Calu3 (cell line): ENCODE measurements at places on chromosomes 16 and 17.
A peak's percentile ranks its signal among the peaks of the same experiment; 100 is the strongest.

DNA sequence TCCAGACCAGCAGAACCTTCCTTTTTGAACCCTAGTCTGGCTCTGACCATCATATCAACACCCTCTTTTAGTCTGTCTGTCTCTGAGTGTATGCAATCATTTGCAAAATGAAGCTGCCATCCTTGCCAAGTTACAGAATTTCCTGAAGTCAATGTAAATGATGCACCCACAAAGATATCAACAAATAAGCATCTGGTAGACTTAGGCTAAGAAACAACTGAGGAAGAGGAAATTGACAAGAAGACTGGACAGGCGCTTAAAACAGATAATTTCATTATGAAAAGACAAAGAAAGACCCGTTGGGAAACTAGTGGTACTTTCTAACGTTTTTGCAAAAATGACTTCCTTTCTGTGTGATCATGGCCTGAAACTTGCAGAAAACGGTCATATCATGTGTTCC is 24.7 kb upstream of the CIITA start:
- DNase-seq, result no peak

- DNase-seq, result no peak
Measured at GRCh38 chr16:1929105-1929504, 10.9 kb upstream of the HS3ST6 start.

- no peak for DNase-seq
Measured at GRCh38 chr17:16905593-16906191, 66.2 kb downstream of the TNFRSF13B start.

- no peak for DNase-seq
Measured at GRCh38 chr17:3502466-3502865, 26.7 kb downstream of the ASPA start.

DNA sequence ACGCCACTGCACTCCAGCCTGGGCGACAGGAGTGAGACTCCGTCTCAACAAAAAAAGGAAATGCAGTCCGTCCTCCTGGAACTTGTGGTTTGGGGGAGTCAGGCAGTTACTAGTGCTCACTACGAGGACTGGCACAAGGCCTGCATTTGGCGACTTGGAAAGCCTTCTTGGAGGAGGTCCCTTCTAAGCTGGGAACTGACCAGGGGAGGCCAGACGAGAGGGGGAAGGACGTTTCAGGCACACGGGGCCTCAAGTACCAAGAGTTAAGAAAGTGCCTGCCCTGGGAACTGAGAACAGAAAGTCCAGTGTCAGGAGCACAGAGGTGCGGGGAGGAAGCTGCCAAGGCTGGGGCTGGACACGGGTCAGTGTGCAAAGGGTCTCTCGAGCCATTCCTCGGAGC is 89.9 kb downstream of the ABR start:
- no peak for DNase-seq

- peak; percentile 74 for DNase-seq
Measured at GRCh38 chr17:15502369-15503112, 35.1 kb upstream of the CDRT4 start.

GRCh38 chr17:77146882-77147281 is 6.1 kb downstream of the SEC14L1 start:
- no peak for DNase-seq

- no peak for DNase-seq
Measured at GRCh38 chr16:4597174-4597573, 17.5 kb downstream of the UBALD1 start.

GRCh38 chr17:44315760-44316731 is 7.6 kb downstream of the RUNDC3A start:
- no peak for DNase-seq

DNA sequence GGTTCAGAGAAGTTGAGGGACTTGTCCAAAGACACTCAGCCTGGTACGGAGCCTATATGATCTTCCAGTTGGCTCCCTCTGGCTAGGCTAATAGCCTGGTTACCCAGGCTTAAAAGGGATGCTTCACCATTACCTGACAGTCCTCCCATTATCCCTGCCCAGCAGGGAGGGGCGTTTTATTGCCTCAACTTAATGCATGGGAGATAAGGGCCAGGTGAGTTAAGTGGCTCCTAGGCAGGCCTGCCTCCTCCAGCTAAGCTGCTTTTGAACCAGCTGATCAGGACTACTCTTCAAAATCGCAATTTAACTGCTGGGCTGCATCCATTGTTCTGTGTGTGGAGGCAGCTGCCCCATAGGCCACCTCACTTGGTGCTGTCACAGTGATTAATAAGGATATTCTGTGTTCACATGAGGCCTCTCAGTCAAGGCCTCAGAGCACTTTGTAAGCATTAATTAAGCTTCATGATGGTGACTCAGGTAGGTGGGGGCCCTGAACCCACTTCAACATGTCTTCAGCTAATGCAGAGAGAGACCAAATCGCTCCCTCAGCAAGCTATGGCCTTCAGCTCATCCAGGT is 27.9 kb downstream of the SMPD3 start:
- DNase-seq, result no peak

- DNase-seq, result no peak
Measured at GRCh38 chr17:77770331-77771105, 188.0 kb upstream of the TNRC6C start.

DNA sequence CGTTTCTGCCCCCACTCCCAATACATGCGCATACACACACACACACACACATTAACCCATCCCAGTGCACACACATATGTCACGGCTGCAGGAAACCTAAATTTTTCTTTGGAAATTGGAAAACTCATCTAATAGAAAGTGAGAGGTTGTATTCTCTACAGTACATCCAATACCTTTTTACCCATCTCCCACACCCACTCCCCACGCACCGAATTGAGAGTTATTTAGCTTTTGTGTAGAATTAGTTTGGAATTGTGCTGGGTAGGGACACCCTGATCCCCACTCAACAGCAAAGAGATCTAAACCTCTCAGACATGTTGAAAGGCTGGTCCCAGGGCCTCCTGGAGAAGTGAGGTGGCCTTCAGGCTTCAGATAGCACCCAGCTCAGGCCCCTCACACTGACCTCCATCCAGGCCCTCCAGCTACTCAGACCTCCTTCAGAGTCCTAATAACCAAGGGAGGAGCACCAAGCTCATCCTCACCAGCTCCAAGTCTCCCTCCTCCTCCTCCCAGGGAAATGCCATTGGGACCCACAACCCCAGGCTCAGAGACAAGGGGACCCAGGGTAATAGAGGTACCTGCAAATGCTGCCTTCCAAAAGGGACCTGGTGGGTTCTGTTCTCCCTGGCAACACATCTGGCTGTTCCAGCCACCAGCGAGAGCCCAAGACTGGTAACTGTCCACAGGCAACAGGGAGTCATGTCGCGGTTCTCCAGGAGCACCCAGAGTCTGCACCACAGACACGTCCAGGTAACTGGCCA is 955 bp downstream of the HOXB13 start:
- DNase-seq, result no peak

- DNase-seq, result no peak
Measured at GRCh38 chr17:60468371-60468770, 46.1 kb downstream of the CHCT1 start.

DNA sequence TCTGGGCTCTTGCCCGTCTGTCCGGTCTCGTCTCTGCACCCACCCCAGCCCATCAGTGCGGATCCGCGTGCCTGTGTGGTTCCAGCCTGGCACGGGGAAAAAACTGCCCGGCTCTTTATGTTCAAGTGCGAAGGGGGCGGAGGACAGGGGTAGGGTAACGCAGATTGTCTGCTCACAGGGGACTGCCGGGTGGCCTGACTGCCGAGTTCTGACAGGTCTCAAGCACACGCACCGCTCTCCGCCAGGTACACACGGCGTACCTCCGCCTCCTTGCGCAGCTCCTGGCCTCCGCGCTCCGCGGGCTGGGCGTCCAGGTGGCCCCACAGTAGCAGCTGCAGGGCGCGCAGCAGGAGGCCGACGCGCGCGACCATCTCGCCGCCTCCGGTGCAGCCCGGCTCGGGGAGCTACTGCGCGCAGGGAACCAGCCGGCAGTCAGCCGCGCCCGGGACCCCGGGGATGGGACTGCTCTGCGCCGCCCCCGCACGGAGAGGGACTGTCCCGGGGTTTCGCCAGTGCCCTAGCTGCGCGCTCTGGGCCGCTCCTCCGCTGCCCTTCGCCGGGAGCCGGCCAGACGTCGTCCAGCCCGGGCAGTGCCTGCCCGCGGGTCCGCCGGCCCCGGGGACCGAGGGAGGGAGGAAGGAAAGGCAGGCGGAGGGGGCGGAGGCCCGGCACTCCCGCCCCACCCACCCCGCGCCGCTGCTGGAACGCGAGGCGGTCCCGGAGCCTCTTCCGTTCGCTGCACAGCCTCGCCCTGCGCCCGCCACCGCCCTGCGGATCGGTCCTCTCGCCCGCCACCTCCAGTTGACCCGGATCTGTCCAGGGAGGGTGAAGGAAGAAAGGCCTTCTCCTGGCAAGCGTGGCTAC is at the start of gene MMP28:
Gene MMP28 (minus strand): TSS at position 635 of the 864 bp plus-strand sequence. CDS start 264 bp downstream, at position 371.
- peak; percentile 49 for DNase-seq

- DNase-seq, result peak; percentile 47
Measured at GRCh38 chr16:9092282-9092977, 986 bp downstream of the HAPSTR1 start.

DNA sequence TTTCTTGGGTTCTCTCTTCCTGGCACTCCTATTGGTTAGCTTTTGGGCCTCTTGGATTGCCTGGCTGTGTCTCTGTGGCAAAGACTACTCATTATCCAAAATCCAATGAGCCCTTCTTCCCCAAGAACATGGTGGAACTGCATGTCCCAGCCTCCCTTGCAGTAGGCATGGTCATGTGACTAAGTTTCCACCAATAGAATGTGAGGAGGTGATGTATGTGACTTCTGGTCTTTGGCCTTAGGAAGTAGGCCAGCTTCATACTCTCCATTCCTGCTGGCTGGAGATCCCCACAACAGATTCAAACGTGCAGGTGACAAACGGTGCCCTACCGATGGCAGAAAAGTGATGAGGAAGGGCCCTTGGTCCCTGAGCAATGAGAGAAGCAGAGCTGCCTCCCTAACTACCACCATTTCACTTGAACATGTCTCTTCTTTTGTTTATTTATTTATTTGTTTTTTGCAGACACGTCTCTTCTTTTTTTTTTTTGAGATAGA is 17.3 kb upstream of the SPN start:
- no peak for DNase-seq

DNA sequence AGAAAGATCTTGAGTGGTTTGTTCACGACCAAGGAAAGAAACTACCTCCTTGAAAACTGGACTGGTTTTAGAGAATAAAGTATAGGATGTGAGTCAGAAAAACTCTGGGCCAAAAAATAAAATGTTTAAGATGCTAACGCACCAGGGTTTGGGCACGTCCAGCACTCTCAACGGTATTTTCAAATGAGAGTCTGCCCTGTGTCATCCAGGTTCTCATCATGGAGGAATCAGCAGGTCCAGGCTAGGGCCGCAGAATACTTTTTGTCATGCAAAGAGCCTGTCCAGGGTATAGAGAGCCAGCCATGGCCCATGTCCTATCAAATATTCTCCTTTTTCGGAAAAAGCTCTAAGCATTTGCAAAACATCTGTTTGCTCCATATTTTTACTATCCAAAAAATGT is 2.4 kb downstream of the NXN start:
- no peak for DNase-seq

- no peak for DNase-seq
Measured at GRCh38 chr16:15856182-15856581, 646 bp downstream of the MYH11 start.

DNA sequence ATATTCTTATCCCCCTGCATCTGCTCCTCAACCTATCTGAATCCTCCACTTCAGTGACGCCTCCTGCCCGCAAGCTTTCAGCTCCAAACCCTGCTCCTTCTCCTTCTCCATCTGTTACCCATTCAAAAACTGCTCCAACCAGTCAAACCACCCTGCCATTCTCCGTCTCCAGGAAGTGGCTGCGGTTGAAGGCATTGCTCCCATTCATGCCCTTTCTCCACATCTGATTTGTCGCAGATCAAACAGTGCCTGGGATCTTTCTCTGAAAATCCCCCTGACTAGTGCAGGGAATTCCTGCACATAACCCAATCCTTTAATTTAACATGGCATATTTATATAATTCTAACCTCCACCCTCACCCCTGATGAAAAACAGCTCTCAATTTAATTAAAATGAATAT is 56.3 kb downstream of the SLFN5 start:
- peak; percentile 87 for DNase-seq

DNA sequence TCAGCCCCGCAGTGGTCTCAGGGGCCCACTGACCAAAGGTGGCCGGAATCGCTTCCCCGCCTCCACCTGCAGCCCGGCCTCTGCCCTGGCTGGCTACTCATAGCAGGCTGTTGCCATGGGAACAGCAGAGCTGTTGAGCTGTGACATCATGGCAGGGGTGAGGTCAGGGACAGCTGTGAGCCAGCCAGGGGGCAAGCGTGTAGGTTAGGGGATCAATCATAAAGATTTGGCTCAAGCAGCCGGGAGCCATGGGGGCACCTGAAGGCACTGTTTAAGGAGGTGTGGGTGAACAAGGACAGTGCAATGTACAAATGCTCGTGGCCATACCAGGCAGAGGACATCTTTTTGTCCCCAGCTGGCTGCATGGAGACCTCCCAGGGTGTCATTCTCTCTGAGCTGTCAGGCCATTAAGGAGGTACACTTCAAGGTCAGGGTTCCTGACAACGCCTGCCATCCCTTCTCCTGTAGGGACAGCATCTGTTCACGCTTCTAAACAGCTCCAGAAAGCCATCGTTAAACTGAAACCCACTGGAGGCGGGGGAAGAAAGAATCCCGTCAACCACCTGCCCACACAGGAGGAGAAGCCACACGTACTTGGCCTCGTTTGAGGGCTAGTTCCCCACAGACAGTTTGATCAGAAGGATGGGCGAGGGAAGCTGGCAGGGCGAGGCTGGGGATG is at the start of gene CEP295NL:
Gene CEP295NL (minus strand): TSS at position 101 of the 679 bp plus-strand sequence. CDS start 1,373 bp downstream, outside the sequence.
- peak; percentile 29 for DNase-seq

DNA sequence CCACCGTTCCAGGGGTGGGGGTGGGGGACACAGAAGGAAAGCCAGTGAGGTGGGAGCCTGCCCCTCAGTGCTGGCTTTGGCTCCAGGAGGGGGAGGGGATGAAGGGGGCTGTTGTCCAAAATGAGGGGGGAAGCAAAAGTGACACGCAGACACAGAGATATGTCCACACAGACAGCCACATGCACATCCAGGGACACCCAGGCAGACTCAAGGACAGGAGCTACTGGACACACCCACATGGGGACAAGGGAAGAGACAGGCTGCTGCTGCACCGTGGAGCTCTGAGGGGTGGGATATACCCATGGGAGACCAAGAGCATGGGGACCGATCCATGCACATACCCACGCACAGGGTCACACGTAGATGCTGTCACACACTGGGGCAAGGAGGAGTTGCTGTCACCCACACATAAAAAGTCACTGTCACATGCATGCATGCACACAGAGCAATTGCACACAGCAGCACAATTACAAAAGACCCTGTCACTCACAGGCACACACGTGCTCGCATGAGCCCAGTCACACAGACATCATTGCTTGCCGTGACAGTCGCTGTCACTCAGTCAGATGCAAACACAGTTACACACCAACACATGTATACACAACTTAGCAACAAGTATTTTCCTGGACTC is 1.3 kb downstream of the THRA start:
- DNase-seq, result no peak
